ENCODE measurements at places on chromosomes 2 and 18.

DNA sequence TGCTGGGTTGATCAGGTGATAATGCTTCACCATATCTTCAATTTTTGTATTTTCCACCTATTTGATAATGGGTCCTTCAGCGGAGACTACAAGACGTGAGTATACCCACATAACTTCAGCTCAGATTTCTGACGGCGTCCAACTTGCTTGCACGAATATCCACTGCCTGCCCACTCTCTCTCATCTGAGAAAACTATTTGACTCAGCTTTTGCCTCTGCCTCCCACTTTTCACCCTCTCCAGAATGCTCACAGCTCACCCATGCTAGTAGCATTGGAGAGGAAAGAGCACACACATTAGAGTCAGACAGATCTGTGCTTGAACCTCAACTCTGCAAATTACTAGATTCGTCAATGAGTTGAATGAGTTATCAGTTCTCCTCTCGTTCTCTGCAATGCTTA, 166.8 kb downstream of the BCL2 start:
- no peak for DNase-seq

DNA sequence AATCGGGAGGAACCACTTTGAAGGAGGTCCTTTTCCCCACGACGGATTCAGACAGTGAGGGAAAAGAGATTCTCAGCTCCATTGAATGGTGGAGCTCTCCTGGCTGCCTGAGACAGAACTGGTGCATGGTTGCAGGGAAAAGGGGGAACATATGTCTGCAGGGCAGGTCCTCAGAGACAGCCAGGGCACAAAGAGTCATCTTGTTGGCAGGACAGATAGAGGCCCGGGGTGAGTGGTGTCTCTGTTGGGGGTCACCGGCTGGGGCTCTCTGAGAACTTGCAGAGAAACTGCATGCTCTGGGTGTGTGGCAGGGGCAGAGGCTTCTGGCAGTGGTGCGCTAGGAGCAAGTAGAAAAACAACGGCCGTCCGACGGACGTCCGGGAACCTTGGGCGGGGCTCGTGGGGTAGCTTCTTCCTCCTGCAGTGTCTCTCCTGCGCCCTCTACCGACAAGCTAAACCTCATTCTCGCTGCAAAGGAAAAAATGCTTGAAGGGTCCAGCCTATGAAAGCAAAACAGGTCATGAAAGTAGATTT, 94.3 kb downstream of the CDCA7 start:
- peak; percentile 93 for DNase-seq

- no peak for DNase-seq
These were observed 68.9 kb downstream of the NDUFA10 start for GRCh38 chr2:239955989-239956817.

GRCh38 chr2:209277444-209277843, 146.4 kb upstream of the MAP2 start:
- DNase-seq = no peak

DNA sequence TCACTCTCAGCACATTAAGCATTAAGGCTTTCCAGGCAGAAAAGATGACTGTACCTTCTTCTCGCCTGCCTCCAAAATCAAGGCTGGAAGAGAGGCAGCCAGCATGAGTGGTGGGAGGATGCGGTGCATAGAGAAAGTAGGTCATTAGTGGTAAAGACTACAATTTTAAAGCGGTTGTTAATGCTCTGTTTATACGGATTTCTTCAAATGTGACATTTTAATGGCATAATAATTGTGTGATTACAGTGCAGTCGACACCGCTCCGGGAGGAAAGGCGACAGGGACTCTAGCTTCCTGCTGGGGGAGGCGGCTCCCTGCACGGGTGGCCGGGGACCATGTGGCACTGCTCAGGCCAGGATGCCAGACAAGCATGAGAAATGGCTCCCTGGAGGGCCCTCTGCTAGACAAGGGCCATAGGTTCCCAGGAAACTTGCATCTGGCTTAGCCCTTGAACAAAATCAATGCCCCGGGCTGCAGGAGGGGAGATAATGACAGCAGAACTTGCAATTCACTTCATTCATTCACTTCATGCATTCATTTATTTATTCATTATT, 129.6 kb downstream of the GALNT14 start:
- no peak for DNase-seq

- DNase-seq = peak; percentile 89
These were observed 17.9 kb upstream of the SFXN5 start for GRCh38 chr2:73089270-73090030.

- no peak for DNase-seq
These were observed 686.2 kb upstream of the FSHR start for GRCh38 chr2:49840428-49840975.
